ENCODE measurements at places on chromosomes 4 and X. TPM values are rescaled to one million over a fixed set of nuclear protein-coding genes. Genes with fewer than 3 reads are reported as not detected.

The TMEM144 gene
- 6.4 TPM for total RNA-seq

The GALNTL6 gene
- total RNA-seq = not detected

The POU3F4 gene
- not detected for total RNA-seq

The OTUD6A gene
- total RNA-seq = not detected

The TMPRSS11F gene
- not detected for total RNA-seq

The MAOA gene
- total RNA-seq = 74.5 TPM

The GASK1B gene
- 99.3 TPM for total RNA-seq

The GNL3L gene
- total RNA-seq = 31.5 TPM

The LINC00632 gene
- 1.1 TPM for total RNA-seq

The ITM2A gene
- 14.5 TPM for total RNA-seq

The MFAP3L gene
- total RNA-seq = 0.36 TPM

The SPIN2A gene
- total RNA-seq = 0.19 TPM

The CLDN22 gene
- total RNA-seq = not detected

The PPP2R2C gene
- total RNA-seq = 0.66 TPM

All from endothelial cell of coronary artery (primary cell).